ENCODE measurements at places on chromosomes 7 and 10.

- no peak for DNase-seq
Observed at GRCh38 chr7:144713850-144714249, 122.0 kb downstream of the TPK1 start.

- no peak for DNase-seq
Observed at GRCh38 chr10:113232928-113233511, 283.0 kb downstream of the TCF7L2 start.

DNA sequence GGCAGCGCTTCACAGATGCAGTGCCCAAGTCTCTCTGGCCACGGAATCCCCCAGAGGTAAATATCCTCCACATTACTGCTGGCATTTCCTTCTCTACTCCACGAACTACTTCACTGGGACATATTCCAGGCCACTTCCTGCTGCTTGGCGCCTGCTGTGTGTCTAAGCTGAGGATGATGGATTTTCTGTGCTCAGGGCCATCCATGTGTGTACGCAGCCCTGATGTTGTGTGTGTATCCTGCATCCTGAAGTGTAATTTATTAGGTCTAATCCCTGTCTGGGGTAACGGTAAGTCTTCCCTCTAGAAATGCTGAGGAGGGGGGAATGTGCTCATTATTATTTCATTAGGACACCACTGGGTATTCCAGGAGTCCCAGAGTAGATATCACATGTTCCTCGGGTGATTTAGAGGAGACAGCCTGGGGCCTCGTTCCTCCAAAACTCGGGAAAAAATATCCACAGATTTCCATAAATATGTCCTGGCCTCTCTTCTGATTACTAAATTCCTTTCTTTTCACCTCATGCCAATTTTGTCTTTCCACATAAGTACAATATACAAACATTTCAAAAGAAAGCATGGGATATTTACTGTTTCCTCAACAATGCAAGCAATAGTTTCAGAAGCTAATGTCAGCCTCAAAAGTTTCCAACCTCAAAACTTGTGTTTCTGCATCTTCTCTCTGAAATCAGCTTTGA is 25.5 kb upstream of the HABP2 start:
- no peak for DNase-seq

DNA sequence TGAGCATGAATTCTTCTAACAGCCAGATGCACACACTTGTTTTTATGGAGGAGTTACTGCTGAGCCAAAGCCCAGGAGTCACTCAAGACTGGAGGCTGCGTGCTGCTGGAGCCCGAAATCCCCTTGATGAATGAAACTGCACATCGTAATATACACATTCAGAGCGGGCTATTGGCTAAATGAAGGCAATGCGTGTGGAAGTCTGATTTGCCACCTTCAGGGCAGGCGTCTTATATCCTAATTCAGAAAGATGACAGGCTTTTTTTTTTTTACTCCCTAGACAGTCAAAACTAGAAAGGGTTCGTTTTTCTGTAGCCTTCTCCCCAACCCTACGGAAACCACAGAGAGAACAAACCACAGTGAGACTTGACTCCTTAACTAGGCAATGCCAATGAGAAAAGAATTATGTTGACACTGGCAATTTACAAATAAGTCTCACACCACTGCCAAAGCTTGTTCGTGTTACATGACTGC is 227.2 kb upstream of the KLF14 start:
- DNase-seq, result no peak

DNA sequence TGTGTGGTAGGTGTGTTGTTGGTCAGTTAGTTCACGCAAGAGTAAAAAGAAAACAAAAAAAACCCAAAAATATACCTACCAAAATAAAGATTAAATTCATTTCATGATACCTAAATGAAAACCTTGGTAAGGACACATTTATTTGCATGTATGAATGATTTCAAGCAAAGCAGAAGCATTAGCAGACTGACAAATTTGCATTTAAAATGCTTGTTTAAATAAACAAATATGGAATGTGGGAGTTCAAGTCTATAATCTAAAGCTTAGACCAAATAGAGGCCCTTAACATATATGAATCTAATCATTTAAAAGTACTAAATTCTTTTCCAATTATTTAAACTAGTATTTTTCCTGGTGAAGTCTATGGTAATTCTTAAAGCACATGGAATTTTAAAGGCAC is 35.8 kb downstream of the GNAT3 start:
- no peak for DNase-seq

DNA sequence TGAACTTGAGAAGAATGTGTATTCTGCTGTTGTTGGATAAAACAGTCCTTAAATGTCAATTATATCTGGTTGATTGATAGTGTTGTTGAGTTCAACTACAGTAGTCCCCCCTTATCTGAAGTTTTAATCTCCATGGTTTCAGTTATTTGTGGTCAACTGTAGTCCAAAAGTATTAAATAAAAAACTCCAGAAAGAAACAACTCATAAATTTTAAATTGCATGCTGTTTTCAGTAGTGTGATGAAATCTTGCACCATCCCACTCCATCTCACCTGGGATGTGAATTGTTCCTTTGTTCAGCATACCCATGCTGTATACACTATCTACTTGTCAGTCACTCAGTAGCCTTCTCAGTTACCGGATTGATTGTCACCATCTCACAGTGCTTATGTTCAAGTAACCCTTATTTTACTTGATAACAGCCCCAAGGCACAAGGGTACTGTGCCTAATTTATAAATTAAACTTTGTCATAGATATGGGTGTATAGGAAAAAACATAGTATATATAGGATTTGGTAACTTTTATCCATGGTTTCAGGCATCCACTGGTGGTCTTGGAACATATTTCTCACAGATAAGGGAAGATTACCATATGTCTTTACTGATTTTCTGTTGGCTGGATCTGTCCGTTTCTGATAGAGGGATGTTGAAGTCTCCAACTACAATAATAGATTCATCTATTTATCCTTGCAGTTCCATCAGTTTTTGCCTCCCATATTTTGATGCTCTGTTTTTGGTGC is 57.1 kb downstream of the AOAH start:
- DNase-seq, result no peak

- DNase-seq, result peak; percentile 98
Observed at GRCh38 chr7:105013221-105013815, 687 bp upstream of the KMT2E start.

DNA sequence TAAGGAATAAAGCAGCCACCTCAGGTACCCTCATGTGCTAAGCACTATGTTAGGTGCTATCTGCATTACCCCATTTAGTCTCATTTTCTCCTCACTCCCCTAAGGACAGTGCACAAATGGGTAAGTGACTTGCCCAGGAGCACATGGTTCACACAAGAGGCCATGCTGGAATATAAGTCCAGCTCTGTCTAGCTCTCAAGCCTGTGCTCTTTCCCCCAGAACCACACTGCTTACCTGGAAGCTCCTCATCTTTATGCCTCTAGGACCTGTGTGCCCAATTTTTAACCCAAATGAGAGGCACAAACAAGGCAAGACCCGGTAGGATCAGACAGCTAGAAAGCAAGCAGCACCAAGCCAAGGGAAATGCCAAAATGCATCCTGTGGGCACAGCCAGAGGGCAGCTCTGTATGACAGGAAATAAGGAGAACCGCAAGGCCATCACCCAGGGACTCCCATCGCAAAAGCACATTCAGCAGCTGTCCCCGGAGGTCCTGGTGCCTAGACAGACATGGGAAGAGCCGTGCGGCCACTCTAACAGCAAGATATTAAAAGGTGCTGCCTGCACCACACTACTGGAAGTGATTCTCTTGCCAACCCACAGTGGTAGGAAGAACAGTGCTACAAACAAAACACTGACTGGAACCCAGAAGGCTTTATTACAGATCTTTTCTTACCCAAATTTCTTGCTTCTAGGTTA is 88.1 kb downstream of the GSAP start:
- no peak for DNase-seq

- DNase-seq, result no peak
Observed at GRCh38 chr10:67200913-67201564, 275.2 kb downstream of the LRRTM3 start.

DNA sequence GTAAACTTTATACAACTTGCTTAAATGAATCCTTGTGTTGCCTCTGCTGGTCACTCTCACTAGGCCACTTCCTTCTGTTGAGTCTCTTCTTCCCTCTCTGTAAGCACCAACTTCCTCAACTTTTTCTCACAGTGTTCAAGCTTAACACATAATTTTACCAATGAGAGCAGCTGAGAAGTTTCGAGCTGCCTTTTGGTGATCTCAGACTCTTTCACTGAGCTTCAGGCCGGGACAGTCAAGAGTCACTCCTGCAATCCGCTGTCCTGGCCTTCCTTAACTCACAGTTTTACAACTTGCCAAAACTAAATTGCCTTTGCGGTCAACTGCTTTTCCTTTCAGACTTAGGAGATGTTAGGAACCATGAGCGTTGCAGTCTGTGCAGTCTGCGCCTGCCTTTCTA is 47.4 kb downstream of the PRPF18 start:
- DNase-seq, result no peak

DNA sequence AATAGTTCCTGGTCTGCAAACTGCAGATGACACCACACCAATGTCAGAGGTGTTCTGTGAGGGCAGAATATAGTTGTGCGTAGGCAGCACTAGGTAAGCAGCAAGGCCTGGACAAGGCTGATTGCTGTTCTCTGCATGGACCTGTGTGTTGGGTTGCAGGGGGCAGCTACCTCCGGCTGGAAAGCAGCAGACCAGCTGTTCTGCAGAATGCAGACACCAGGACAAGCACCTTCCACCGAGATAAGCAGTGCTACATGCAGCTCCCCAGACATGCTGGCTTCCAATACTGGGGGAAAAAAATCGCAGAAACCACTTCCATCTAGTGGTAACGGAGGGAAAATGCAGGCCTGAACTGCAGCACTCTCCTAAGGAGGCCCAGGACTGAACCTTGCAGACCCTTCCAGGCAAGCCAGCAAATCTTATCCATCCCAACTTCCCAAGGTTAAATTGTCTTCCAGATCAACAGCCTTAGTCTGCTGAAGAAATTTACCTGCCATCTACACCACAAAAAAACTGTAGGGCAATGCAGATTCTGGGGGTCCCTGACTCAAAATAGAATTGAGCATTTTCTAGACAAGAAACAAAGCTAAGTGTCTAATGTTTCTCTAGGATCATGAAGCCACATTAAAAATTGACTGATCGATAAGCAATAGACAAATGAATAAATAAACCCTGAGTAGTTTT is 50.5 kb upstream of the COBL start:
- no peak for DNase-seq

DNA sequence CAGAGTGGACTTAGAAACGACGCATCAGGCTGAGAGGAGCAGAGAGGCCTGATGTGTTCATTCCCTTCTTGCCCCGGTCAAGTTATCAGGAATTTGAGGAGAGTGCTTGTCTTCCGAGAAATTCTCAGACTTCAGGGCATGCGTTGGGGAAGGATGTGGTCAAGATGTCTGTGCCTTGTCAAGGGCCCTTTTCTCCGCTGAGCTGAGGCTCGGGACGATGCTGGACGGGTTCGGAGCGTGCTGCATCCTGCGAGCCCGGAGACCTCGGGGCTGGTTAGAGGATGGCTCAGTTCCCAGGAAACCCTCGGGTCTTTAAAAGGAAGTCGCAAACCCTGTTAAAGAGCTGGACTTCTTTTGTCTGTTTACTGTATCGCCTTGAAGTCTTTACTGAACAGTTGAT is 325.4 kb downstream of the ADARB2 start:
- peak; percentile 59 for DNase-seq

GRCh38 chr7:157952841-157953645 is 616.2 kb downstream of the DNAJB6 start:
- peak; percentile 87 for DNase-seq

- no peak for DNase-seq
Observed at GRCh38 chr10:1061930-1062774, 6.0 kb downstream of the WDR37 start.

GRCh38 chr7:43646603-43647338 is 63.9 kb downstream of the STK17A start:
- DNase-seq, result no peak

GRCh38 chr10:91185239-91185875 is 35.1 kb upstream of the PCGF5 start:
- DNase-seq, result no peak

- no peak for DNase-seq
Observed at GRCh38 chr10:84204122-84204521, 9.8 kb downstream of the CDHR1 start.

DNA sequence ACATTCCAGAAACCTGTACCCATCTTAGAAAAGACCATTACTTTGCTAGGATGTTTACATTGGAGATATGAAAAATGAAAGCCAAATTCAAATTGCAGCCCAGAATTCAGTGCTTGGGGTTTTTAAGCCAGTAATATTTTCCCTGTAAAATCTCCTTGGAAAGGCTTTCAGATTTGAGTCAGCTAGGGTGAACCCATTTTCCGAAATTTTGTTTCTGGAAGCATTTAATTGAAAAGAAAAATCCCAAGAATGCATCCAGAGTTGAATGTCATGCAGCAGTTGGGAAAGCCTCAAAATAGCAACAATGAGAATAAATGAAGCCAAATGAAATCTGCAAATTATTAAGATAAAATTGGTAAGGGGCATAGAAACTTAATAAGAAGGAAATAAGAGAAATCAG is 106.4 kb downstream of the BMPER start:
- no peak for DNase-seq

- DNase-seq, result no peak
Observed at GRCh38 chr10:100504096-100504495, 15.6 kb downstream of the SEC31B start.

DNA sequence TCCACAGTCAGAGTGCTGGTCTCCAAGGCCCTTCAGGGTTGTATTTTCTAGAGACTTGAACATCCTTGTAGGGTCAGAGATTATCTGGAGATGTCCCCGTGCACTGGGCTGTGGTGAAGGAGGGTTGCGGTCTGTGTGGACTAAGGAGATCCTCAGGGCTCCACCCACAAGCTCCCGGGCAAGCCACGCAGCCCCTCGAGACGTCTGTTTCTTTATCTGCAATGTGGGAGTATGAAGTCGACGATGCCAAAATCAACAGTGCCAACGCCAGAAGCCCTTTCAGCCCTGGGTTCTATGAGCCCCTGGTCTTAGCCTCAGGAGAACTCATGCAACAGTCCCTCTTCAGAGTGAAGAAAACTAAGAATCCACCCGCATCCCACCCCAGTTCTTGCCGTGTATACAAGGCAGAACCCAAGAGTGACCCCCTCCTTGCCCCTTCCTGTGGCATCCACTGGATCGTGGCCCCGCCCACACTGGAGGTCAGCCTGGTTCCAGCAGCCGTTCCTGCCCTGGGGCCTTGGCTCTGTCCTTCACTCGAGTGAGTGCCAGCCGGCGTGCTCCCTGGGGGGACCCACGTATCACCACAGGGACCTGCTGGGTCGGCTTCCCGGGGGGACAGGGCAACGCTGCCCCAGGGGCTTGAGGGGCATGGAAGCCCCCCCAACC is 6.0 kb upstream of the SHH start:
- DNase-seq, result no peak

GRCh38 chr7:140230861-140231770 is 54.3 kb upstream of the KDM7A start:
- DNase-seq, result no peak

GRCh38 chr10:122725768-122726167 is 26.1 kb upstream of the C10orf120 start:
- DNase-seq, result no peak

- no peak for DNase-seq
Observed at GRCh38 chr10:44258019-44258418, 126.9 kb downstream of the CXCL12 start.
